ENCODE measurements at places on chromosomes 7 and 10. TPM values are rescaled to one million over a fixed set of nuclear protein-coding genes. Genes with fewer than 3 reads are reported as not detected.

The GLI3 gene
- total RNA-seq, result 22.1 TPM

The AOC1 gene
- total RNA-seq, result not detected

The TBATA gene
- not detected for total RNA-seq

The TET1 gene
- total RNA-seq, result 7.1 TPM

The TIAL1 gene
- 161 TPM for total RNA-seq

DNA sequence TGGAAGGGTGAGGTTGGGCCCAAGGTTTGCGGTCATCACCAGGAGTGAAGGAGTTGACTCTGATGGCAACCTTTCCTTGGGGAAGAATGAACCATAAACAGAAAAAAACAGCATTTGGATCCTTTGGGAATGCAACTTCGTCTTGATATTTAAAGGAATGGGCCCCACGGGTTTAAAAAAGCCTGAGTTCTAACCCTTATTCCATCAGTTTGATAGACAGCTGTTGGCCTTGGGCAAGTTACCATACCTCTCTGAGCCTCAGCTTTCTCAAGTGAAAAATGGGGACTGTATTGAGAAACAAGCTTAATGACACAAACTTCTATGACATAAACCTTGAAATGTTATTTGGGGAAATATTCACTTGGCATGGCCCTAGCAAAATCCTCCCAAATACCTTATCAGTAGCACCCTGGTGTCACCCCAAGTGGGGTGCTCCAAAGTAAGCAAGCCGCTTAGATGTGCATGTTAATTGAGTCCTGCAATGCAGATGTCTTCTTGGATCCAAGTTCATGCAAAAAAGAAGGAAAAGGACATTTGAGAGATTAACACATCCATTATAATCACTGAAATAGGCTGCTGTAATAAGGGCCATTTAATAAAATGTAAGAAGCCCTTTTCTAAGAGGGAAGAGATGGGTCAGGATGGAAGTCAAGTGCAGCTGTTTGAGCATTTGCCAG, 13.8 kb downstream of the MXI1 start:
- no peaks in the 10 kb centered on the region for H3K36me3 ChIP-seq
- DNase-seq, result no peak
- peaks cover 15% of the 10 kb centered on the region for H3K4me1 ChIP-seq
- peak overlapping the region; percentile 57 for H3K27ac ChIP-seq

DNA sequence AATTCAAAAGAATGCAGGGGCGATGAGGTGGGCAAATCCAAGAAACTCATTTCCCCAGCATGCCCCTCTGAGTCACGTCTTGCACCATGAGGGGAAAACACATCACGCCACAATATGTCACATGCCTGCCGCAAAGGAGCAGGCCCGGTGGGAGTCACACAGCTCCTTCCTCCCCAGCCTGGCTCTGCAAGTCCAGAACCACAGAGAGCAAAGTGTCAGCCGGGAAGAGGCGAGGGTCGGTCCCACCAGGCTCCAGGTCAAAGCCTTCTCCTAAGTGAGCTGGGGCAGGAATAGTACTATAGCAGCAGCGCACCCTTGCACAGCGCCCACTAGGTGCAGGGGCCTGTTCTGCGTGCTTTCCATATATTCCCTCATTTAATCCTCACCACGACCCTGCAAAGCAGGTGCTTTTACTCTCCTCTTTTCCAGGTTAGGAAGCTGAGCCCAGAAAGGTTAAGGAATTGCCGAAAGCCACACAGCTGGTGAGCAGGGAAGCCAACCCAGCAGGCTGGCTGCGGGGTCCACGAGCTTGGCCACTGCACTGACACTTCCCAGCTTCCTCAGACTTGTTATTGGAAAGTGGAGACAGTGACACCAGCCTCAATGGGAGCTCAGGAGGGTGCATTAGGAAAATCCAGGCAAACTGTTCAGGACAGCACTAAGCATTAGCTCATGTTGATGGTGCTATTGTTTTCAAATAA, 94.0 kb upstream of the ZMIZ1 start:
- peaks cover 2% of the 10 kb centered on the region for H3K27me3 ChIP-seq
- H3K27ac ChIP-seq, result peak overlapping the region; percentile 99
- H3K4me3 ChIP-seq, result no peak overlapping the region
- DNase-seq, result peak; percentile 91
- H3K36me3 ChIP-seq, result no peaks in the 10 kb centered on the region

Data from astrocyte (in vitro differentiated cells and primary cell).